GM12878 (cell line): ENCODE measurements at places on chromosomes 7 and 10.
A peak's percentile ranks its signal among the peaks of the same experiment; 100 is the strongest.

DNA sequence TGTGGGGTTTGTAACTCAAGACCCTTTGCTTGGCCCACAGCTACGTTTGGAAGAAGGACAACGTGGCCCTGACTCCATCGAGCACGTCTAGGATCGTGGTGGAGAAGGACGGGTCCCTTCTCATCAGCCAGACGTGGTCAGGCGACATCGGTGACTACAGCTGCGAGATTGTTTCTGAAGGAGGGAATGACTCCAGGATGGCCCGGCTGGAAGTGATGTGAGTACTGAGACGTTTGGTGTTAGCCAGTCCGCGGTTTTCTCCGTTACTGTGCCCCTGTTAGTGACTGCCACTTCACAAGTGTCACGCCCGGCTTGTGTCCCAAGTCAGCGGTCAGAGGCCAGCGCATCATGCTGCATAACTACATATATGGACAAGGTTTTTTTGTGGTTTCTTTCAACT is 673.3 kb downstream of the SDK1 start:
- no peak for DNase-seq

- DNase-seq: no peak
Observed at GRCh38 chr7:156617215-156617614, 23.4 kb upstream of the RNF32 start.

- no peak for DNase-seq
Observed at GRCh38 chr10:7152982-7153381, 257.9 kb downstream of the SFMBT2 start.

GRCh38 chr7:24951441-24951980 is 28.5 kb downstream of the OSBPL3 start:
- no peak for DNase-seq

DNA sequence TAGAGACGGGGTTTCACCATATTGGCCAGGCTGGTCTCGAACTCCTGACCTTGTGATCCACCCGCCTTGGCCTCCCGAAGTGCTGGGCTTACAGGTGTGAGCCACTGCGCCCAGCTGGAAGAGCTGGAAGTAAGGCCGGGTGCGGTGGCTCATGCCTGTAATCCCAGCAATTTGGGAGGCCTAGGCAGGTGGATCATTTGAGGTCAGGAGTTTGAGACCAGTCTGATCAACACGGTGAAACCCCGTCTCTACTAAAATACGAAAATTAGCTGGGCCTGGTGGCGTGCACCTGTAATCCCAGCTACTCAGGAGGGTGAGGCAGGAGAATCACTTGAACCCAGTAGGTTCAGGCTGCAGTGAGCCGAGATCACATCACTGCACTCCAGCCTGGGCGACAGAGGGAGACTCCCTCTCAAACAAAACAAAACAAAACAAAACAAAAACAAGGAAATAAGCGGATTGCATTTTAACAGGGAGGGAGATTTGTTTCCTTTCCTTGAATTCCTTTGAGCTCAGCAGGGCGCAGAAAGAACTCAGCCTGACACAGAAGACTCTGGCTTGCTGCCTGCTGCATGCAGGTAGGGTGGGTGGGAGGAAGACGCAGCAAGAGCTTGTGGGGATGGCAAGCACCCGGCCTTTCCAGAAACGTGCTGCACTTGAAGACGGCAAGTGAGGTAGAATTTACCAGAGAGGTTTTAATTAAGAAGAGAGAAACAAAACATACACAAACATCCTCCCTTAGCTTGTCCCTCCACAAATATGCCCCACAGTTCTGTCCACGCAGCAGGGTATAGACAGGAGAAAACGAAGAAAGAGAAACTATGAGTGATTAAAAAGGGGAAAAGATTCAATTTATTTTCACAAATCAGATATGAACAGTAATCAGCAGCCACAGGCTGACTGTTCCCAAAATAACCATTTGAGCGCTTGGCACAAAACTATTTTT is 148.0 kb downstream of the RNF216 start:
- no peak for DNase-seq

- DNase-seq: no peak
Observed at GRCh38 chr10:1538121-1538520, 199.2 kb downstream of the ADARB2 start.

GRCh38 chr10:102559764-102560163 is 56.0 kb downstream of the SUFU start:
- no peak for DNase-seq

DNA sequence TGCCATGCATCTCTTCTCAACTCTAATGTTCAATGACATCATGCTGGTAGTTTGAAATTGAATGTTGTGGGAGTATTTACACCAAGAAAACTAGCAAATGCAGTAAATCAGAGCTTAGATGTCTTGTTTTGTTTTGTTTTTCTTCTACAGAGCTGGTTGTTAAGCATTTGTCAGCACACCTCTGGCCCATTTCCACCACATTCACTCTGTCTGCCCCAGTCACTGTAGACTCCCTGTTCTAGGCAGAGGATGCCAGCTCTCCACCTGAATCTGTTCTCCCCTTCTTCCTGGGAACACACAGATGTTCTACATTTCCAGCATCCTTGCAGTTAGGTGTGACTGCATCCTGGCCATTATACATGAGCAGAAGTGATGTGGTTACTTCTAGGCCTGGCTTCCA is 4.1 kb upstream of the ARHGAP22 start:
- no peak for DNase-seq

DNA sequence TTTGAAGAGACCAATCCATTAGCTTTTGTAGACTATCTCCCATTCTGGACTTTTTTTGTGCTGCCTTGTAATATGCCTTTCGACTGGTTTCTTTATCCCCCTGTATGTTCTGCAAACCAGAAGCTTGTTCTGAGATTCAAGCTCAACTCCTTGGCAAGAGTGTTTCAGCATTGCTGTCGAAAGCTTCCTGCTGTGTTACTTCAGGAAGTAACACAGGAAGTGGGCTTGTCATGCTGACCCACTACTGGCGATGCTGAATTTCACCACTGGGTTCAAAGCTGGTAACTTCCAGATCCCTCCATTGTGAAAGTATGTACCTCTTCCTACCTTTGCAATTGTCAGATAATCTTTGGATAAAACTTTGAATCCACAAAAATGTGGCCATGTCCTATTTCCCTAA is 57.9 kb upstream of the INSYN2A start:
- DNase-seq: no peak

- no peak for DNase-seq
Observed at GRCh38 chr10:78774999-78775711, 293.6 kb upstream of the ZMIZ1 start.

- DNase-seq: no peak
Observed at GRCh38 chr10:7819121-7819460, 786 bp downstream of the TAF3 start.

DNA sequence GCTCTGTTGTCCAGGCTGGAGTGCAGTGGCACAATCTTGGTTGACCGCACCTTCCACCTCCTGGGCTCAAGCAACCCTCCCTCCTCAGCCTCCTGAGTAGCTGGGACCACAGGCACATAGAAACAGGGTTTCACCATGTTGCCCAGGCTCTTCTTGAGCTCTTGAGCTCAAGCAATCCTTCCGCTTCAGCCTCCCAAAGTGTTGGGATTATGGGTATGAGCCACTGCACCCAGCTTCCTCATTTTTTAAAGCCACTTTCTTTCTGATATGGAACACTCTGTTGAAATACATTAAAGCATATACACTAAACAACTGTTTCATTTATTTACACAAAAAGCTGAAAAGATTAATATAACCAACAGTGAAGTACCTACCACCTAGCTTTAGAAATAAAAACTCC is 117.2 kb downstream of the CLEC2L start:
- DNase-seq: no peak

DNA sequence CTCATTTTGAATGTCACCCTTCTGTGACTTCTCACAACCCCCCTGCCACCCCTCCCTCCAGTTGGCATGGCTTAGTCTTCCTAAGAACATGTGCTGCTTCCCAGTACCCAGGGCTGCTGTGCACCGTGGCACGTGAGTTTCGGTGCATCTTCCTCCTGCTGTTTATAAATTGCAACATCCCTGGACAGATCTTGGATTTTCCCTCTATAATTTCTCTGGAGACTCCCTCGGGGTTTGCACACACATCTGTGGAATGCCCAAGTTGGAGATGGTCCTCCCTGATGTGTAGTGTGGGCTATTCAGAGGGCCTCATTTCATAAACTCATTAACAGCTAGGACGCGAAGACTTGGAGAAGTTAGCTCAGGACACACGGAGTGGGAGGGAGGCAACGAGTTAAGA is 52.9 kb downstream of the IKZF1 start:
- no peak for DNase-seq

DNA sequence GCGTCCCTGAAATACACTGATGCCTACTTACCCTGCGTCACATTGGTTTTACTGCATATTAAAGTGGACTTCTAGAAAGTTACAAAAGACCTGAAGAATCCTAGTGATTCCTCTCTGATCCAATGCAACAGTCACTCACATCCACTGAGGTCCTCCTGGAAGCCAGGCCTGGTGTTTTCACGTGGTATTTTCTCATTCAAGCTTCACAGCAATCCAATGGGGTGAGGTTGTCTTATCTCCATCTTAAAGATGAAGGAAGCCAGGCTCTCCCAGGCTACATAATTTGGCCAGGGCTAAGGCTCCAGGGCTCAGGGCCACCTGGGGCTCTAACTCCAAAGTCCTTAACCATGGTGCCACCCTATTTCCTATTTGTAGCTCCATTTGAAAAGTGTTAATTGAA is 126.3 kb upstream of the SFMBT2 start:
- DNase-seq: no peak

DNA sequence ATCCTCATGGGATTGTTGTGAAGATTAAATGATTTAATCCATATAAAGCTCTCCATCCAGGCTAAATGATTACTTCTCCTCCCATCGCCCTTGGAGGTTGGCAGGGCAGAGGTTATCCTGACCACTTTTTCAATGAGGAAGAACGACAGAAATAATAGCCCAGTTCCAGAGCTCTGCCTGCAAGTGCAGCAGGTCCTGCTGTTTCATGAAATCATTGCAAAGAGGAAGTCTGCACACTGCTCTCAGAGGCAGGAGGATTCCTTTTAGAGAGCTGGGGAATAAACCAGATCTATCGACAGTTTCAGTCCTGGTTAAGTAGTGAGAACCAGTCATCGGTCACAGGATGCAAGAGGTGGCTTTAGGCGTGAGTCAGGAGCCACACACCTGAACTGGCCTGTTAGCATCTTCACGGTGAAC is 25.0 kb upstream of the CDH23 start:
- DNase-seq: peak; percentile 56

GRCh38 chr7:74009719-74010118 is 18.3 kb upstream of the ELN start:
- no peak for DNase-seq

DNA sequence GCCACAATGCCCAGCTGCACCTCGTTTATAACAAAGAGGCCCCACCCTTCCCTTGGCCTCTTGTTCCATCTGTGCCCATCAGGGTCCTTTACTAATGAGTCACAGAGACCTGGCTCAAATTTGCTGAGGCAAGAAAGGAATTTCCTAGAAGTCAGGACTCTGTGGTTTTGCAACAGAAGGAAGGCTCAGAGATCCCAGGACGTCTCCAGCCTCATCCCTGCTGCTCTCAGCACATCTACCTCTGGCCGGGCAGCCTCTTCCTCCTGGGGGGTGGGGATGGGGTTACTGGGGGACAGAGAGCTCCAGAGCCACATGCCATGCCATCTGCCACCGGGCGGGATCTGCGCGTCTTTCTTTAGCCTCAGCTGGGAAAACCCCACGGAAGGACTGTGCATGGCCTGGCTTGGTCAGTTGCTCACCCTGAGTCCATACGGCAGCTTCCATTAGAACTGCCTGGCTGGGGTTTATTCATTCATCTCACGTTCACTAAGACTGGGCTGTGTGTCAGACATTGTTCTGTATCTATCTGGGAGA is 41.9 kb upstream of the PSMG3 start:
- DNase-seq: no peak

DNA sequence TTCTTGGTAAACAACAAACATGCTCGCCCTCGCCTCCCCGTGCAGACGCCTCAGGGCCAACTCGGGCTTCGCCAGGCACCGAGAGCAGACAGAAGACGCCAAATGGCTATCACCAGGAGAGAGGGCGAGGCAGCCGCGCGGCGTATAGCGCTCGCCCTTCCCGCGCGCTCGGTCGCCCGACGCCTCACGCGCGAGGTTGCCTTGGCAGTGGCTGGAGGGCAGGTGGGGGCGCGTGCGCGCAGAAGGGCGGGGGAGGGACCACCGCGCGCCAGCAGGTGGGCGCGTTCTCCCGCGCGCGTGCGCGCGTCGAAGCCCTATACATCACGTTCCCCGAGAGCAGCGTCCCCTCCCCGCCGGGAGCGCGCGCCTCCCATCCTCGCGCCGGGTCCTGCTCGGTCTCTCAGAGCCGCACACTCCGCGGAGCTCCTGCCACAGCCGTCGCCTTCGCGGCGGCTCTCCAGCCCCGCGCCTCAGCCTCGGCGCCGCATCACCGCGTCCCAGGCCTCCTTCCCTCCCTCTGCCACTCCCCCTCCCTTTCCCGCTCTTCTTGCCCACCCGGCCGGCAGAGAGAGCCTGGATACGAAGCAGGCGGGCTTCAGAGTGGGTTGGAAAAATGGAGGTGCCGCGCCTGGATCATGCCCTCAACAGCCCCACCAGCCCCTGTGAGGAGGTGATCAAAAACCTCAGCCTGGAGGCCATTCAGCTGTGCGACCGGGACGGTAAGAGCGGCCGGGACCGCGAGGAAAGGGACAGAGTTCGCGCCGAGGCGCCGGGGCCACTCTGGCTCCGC is at the start of gene PHYHIPL:
TSS of gene PHYHIPL (plus strand) at position 403 of the 790 bp plus-strand sequence. CDS start at position 614, 211 bp downstream.
- DNase-seq: no peak

DNA sequence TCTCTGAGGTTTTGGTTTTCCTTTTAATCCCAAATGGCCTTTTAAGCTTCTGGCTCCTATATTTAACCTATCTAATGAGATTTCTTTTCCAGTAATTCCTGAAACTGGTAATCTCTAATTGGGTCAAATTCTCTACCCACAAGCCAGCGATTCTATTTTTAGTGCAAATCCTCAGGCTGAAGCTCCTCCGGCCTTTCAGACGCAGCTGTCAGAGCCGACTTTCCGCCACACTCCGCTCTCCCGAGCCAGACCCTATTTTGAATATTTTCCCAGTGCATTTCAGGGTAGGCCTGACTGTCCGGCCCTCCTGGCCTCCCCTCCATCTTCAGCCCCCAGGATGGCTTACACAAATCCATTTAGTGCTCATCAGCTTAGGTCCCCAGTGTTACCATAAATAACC is 9.7 kb upstream of the ADCY1 start:
- DNase-seq: no peak

- no peak for DNase-seq
Observed at GRCh38 chr7:157253850-157254249, 83.0 kb upstream of the DNAJB6 start.

GRCh38 chr10:31261511-31262311 is 57.3 kb upstream of the ZEB1 start:
- DNase-seq: no peak
